ENCODE measurements at places on chromosomes 1 and 21.

DNA sequence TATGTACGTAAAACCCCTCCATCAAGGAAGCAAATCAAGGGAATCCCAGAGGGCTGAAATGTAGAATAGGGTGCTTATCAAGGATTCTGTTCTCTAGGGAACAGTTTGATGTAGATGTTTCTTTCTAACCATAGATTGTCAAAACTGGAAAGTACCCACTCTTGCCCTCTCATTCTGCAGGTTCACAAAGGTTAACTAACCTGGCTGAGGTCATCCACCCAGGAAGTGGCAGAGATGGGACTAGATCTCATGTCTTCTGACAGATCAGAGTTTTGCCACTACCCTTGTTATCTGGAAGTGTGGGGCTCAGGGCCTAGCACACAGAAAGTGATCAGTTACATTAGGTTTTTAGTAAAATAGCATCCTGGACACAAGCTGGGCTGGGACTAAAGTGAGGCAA, 47.4 kb downstream of the GFI1 start:
- no peaks in the 10 kb centered on the region for H3K27me3 ChIP-seq
- DNase-seq: no peak
- H3K4me3 ChIP-seq: no peak overlapping the region
- H3K36me3 ChIP-seq: no peaks in the 10 kb centered on the region
- no peak overlapping the region for H3K27ac ChIP-seq

DNA sequence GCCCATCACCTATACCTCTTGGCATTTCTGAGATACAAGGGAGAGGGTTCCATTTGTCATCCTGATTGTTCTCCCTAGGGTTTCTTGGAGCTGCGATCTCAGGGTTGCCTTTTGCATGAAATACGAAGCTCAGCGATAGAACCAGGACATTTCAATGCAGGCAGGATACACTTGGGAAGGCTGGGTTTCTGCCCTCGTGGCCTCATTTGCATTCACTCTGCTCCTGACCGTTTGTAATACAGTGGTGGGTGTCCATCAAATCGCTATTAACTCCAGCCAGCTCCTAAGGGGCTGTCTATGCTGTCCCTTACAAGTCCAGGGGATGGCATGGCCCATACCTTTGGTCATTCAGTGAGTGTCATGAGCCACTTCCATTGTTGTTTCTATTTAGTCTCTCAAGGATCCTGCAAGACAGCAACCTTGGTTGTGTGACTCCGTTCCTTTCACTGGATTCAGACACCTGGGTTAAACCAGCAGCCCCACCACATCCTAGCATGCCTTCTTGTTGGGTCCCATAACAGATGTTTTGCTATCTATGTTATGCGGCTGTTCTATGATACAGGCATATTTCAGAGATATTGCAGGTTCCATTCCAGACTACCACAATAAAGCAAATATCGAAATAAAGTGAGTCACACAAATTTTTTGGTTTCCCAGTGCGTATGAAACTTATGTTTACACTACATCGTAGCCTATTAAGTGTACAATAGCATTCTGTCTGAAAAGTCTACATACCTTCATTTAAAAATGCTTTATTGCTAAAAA, 18.3 kb downstream of the KAZN start:
- H3K4me3 ChIP-seq: no peak overlapping the region
- no peak overlapping the region for H3K27ac ChIP-seq
- H3K36me3 ChIP-seq: no peaks in the 10 kb centered on the region
- DNase-seq: peak; percentile 32

- no peak overlapping the region for H3K27ac ChIP-seq
- H3K27me3 ChIP-seq: peaks cover 18% of the 10 kb centered on the region
- no peaks in the 10 kb centered on the region for H3K36me3 ChIP-seq
- no peak for DNase-seq
- H3K4me3 ChIP-seq: no peak overlapping the region
- no peaks in the 10 kb centered on the region for H3K4me1 ChIP-seq
Measured at GRCh38 chr1:214503553-214503952, 47.8 kb downstream of the PTPN14 start.

DNA sequence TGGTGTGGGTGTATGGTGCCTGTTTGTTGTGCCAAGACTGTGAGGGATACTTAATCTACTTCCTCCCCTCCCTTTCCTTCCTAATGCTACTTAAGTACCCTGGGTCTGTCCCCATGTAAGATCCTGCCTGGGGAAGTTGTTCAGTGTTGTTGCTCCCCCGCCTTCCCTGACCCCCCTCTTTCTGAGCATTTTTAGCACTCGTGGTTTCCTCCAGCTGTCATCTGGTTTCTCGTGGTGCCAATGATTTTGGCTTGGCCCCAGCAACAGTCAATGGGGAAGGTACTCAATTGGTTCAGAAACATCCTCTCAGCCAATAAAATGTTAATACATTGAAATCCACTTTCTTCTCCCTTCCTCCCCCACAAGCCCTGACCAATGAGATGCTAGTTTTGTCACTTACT, 8.0 kb upstream of the B4GALT3 start:
- no peak overlapping the region for H3K27ac ChIP-seq
- DNase-seq: no peak
- H3K27me3 ChIP-seq: no peaks in the 10 kb centered on the region

DNA sequence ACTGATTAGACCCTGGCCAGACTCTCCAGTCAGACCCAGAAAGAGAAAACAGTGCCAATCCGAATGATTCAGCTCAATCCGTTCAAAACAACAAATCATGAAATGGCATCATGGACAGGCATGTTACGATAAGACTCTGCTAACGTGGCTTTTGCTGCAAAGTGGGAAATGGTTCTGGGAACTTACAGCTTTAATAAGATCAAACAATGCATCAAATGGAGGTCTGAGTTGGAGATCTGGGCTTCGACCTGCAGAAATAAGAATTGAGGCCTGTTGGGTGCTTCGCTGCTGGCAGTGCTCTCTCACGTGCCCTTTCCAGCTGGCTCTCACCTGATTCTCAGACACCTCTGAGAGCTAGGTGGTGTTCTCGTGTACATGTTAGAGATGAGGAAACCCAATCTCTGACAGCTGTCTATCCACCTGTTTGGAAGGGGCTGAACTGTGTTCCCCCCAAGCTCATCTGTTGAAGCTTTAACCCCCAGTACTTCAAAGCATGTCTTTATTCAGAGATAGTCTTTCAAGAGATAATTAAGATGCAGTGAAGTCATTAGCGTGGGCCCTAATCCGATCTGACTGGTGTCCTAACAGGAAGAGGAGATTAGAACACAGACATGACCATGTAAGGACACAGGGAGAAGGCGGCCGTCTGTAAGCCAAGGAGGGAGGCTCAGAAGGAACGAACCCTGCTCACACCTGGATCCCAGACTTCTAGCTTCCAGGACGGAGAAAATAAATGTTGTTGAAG, 45.5 kb upstream of the ETS2 start:
- no peaks in the 10 kb centered on the region for H3K4me1 ChIP-seq
- no peak for DNase-seq
- no peaks in the 10 kb centered on the region for H3K36me3 ChIP-seq
- H3K27me3 ChIP-seq: peaks cover 17% of the 10 kb centered on the region
- H3K27ac ChIP-seq: no peak overlapping the region
- no peak overlapping the region for H3K4me3 ChIP-seq

GRCh38 chr1:14606632-14607031, 8.1 kb downstream of the KAZN start:
- H3K36me3 ChIP-seq: no peaks in the 10 kb centered on the region

GRCh38 chr1:48181669-48182367, 40.7 kb upstream of the SLC5A9 start:
- H3K27me3 ChIP-seq: no peaks in the 10 kb centered on the region
- no peak overlapping the region for H3K4me3 ChIP-seq
- peaks cover 6% of the 10 kb centered on the region for H3K4me1 ChIP-seq
- DNase-seq: no peak

DNA sequence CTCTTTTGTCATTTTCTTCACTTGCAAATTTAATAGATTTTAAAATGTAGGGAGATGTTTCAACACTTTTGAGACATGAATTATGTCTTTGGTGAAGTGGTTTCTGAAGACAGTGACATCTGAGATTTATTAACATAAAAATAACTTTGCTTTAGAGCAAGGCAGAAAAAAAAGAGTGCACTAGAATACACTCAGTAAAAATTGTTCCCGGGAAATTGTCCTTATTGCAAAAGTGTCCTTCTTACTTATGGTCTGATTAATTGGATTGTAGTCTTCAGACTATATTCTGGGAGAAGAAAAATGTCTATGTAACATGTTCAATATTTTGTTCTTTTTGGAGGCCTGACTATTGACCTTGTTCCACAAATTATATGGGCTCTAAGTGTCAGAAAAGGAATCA, 468.5 kb downstream of the NCAM2 start:
- no peak overlapping the region for H3K4me3 ChIP-seq
- H3K4me1 ChIP-seq: no peaks in the 10 kb centered on the region
- DNase-seq: no peak
- no peaks in the 10 kb centered on the region for H3K27me3 ChIP-seq

DNA sequence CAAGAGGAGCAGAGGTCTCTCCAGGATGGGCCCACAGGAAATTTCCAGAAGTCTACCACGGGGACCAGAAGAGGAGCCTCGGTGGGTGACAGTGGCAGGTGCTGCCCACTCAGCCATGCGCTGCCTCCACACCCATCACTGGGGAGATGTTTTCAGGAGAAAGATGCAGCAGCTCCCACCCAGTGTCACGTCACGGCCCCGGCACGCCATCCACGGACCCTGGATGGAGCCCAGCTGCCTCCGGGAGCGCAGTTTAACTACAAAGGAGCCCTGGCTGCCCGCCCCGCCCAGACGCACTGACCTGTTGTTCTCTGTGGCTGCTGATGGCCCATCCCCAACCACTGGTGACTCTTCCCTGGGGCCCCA, 6.8 kb downstream of the TSPEAR start:
- H3K27ac ChIP-seq: no peak overlapping the region
- no peak overlapping the region for H3K4me3 ChIP-seq
- H3K36me3 ChIP-seq: no peaks in the 10 kb centered on the region
- DNase-seq: no peak
- H3K27me3 ChIP-seq: peaks cover 41% of the 10 kb centered on the region

- H3K27me3 ChIP-seq: no peaks in the 10 kb centered on the region
- no peak overlapping the region for H3K27ac ChIP-seq
- no peak overlapping the region for H3K4me3 ChIP-seq
- H3K36me3 ChIP-seq: peaks cover 28% of the 10 kb centered on the region
- DNase-seq: no peak
Measured at GRCh38 chr1:50527249-50527986, 104.2 kb upstream of the DMRTA2 start.

DNA sequence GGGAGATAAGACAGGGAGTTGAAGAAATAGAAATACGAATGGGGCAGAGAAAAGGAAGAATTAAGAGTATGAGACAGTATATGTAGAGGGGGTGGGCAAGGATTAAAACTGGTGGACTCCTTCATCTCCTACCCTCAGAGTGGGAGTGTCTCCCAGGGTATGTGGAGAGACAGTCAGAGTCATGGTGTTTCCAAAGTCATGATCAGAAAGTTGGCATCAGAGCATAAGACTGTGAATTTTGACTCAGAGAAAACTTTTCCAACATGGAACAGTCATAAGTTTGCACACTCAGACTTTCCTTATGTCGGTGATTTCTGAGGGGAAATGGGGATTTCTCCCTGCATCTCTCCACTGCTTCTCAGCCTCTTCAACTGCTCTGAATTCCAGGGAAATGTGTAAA, 2.4 kb downstream of the CD84 start:
- no peak overlapping the region for H3K27ac ChIP-seq
- no peaks in the 10 kb centered on the region for H3K27me3 ChIP-seq
- no peaks in the 10 kb centered on the region for H3K36me3 ChIP-seq
- peaks cover 70% of the 10 kb centered on the region for H3K4me1 ChIP-seq

- H3K27ac ChIP-seq: no peak overlapping the region
- no peak overlapping the region for H3K4me3 ChIP-seq
- H3K27me3 ChIP-seq: no peaks in the 10 kb centered on the region
- no peaks in the 10 kb centered on the region for H3K4me1 ChIP-seq
- DNase-seq: no peak
Measured at GRCh38 chr21:18677632-18678031, 274.0 kb upstream of the TMPRSS15 start.

GRCh38 chr1:31725777-31726535, 22.1 kb upstream of the COL16A1 start:
- no peak overlapping the region for H3K4me3 ChIP-seq
- no peaks in the 10 kb centered on the region for H3K36me3 ChIP-seq
- H3K27me3 ChIP-seq: peaks cover 43% of the 10 kb centered on the region
- H3K27ac ChIP-seq: no peak overlapping the region

DNA sequence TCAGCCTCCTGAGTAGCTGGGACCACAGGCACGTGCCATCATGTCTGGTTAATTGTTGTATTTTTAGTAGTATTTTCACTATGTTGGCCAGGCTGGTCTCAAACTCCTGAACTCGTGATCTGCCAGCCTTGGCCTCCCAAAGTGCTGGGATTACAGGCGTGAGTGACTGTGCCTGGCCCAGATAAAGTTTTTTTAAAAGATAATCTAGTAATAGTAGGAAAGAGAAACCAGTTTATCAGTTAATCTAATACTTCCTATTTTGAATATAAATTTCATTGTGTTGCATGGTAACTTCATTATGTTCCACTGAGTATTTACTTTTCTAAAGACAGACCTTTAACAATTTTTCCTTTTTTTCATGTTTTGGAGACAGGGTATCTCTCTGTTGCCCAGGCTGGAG, 10.0 kb downstream of the RABGAP1L start:
- peaks cover 20% of the 10 kb centered on the region for H3K4me1 ChIP-seq
- no peak for DNase-seq
- H3K4me3 ChIP-seq: no peak overlapping the region
- peaks cover 19% of the 10 kb centered on the region for H3K36me3 ChIP-seq
- H3K27me3 ChIP-seq: no peaks in the 10 kb centered on the region
- no peak overlapping the region for H3K27ac ChIP-seq

GRCh38 chr21:29260461-29260860, 38.3 kb upstream of the BACH1 start:
- DNase-seq: no peak
- H3K27me3 ChIP-seq: no peaks in the 10 kb centered on the region
- H3K4me3 ChIP-seq: no peak overlapping the region
- H3K4me1 ChIP-seq: no peaks in the 10 kb centered on the region

- peaks cover 26% of the 10 kb centered on the region for H3K4me1 ChIP-seq
- peak overlapping the region; percentile 78 for H3K4me3 ChIP-seq
- DNase-seq: peak; percentile 76
- H3K27me3 ChIP-seq: no peaks in the 10 kb centered on the region
- no peaks in the 10 kb centered on the region for H3K36me3 ChIP-seq
Measured at GRCh38 chr1:35808450-35809113, 766 bp downstream of the AGO4 start.

- peaks cover 20% of the 10 kb centered on the region for H3K27me3 ChIP-seq
- H3K27ac ChIP-seq: no peak overlapping the region
- H3K4me3 ChIP-seq: no peak overlapping the region
- no peak for DNase-seq
Measured at GRCh38 chr1:229131243-229132105, 139.4 kb upstream of the RAB4A start.
